ENCODE measurements at places on chromosomes 12 and 14. TPM values are rescaled to one million over a fixed set of nuclear protein-coding genes. Genes with fewer than 3 reads are reported as not detected.
A peak's percentile ranks its signal among the peaks of the same experiment; 100 is the strongest.

- no peak for DNase-seq
- no peaks in the 10 kb centered on the region for H3K4me1 ChIP-seq
- no peaks in the 10 kb centered on the region for H3K36me3 ChIP-seq
- H3K4me3 ChIP-seq = no peak overlapping the region
- H3K27me3 ChIP-seq = no peaks in the 10 kb centered on the region
Observed at GRCh38 chr14:87840906-87841305, 152.1 kb downstream of the GALC start.

GRCh38 chr14:69443296-69443805 is 41.2 kb upstream of the PLEKHD1 start:
- H3K27me3 ChIP-seq = no peaks in the 10 kb centered on the region
- H3K4me3 ChIP-seq = no peak overlapping the region
- no peak for DNase-seq
- H3K36me3 ChIP-seq = peaks cover 4% of the 10 kb centered on the region
- no peak overlapping the region for H3K27ac ChIP-seq

CCDC177 gene
- 0.03 TPM for polyA plus RNA-seq

PSMB5 gene
- polyA plus RNA-seq = 35.6 TPM

DNA sequence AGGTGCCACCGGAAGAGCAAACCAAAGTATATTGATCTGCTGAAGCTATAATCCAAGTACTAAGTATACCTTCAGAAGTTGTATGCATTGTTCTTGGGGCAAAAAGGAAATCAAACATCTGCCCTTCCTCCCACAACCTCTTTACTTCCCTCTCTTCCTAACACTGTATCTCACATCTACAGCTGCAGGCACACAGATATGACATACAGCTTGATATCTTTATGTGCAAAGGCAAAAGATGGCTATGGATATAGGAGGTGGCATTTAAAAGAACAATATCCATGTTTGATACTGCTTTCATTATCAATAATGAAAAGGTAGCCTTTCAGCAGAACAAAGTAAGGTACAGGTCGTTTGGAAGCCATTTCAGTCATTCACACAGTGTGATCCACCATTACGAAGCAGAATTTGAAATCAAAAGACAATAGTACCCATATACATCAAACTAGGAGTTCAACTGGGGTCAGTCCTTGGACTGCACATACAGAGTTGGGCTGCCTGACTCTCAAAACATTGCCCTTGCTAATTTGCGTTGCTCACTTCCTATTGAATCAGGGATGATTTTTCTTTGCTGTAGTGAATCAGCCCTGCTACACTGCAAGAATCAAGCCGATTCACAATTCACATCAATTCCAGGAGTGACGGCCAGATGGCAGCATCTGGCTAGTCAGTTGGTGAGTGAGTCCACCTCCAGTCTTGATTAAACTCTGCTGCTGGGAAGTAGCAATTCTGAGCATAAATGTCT is 8.9 kb downstream of the ANG start:
- no peak overlapping the region for H3K27ac ChIP-seq
- H3K36me3 ChIP-seq = no peaks in the 10 kb centered on the region
- no peaks in the 10 kb centered on the region for H3K27me3 ChIP-seq

DNA sequence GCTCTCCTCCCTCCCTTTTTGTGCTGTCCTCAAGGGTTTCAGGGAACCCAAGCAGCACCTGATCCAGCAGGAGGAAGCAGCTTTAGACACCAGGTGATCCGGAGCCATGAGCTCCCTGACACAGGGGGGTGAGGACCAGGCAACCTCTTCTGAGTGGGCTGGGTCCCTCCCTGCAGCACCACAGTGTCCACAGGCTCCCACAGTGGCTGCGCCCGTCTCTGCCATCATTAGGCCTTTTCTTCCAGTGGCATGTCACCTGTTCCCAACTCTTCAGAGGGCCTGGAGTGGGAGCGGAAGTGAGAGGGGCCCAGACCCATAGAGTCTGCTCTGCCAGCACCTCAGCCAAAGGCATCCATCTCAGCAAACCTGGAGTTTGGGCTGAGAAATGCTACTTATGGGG is 421 bp upstream of the KRT76 start:
- no peaks in the 10 kb centered on the region for H3K4me1 ChIP-seq
- H3K36me3 ChIP-seq = no peaks in the 10 kb centered on the region
- H3K27ac ChIP-seq = no peak overlapping the region
- H3K27me3 ChIP-seq = peaks cover 19% of the 10 kb centered on the region
- no peak for DNase-seq

DNA sequence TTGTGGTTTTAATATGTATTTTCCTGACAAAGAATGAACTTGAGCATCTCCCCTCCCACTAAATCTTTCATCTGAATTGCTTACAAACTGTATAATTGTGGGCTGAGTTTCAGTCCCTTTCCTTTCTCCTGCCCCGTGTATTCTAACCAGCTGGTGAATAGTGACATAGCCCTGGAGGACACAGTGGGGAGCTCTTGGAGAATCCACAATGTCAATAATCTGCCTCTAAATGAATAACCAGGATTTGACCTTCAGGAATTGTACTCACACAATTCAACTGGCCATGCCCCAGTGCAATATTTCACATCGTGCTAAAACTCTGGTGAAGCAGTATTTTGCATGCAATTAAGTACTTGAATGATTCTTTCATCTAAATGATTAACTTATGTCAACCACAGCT is 177.2 kb downstream of the C12orf42 start:
- H3K4me3 ChIP-seq = no peak overlapping the region
- H3K36me3 ChIP-seq = no peaks in the 10 kb centered on the region
- no peak for DNase-seq

DNA sequence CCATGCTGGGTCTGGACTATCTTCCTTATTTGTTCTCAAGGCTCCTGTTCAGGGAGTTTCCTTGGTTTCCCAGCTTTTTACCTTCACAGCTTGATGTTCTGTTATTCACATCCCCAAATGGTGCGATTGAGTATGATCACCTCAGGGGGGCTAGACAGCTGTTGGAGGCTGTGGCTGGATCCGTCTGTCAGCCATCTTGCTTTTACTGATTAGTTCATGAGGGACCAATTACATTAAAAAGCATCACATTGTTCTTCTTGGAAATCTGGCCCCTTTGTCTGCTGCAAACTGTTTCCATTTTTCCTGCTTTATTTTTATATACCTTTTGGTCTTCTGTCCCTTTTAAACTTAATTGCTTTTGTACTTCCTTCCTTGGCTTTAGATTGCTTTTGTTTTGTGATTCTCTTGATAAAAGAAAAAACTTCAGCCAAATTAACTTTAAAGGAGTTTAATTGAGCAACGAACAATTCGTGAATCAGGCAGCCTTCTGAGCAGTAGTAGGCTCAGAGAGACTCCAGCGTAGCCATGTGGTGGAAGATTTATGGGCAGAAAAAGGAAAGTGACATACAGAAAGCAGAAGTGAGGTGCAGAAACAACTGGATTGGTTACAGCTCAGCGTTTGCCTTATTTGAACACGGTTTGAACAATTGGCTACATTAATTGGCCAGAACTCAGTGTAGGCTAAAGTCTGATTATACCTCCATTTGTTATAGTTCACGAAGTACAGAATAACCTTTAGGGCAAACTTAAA is 208.7 kb downstream of the AEBP2 start:
- no peaks in the 10 kb centered on the region for H3K36me3 ChIP-seq
- no peaks in the 10 kb centered on the region for H3K4me1 ChIP-seq
- no peak for DNase-seq
- no peaks in the 10 kb centered on the region for H3K27me3 ChIP-seq

- DNase-seq = peak; percentile 25
- no peaks in the 10 kb centered on the region for H3K36me3 ChIP-seq
- H3K4me1 ChIP-seq = no peaks in the 10 kb centered on the region
- no peak overlapping the region for H3K4me3 ChIP-seq
- H3K27me3 ChIP-seq = no peaks in the 10 kb centered on the region
- H3K27ac ChIP-seq = no peak overlapping the region
Observed at GRCh38 chr14:67420102-67420739, 8.3 kb upstream of the PLEK2 start.

GRCh38 chr14:22932146-22932545 is 3.0 kb upstream of the PRMT5 start:
- peaks cover 13% of the 10 kb centered on the region for H3K4me1 ChIP-seq
- DNase-seq = no peak
- H3K27ac ChIP-seq = no peak overlapping the region
- H3K4me3 ChIP-seq = no peak overlapping the region
- H3K27me3 ChIP-seq = no peaks in the 10 kb centered on the region
